WTC11 (cell line): ENCODE measurements at places on chromosomes 7 and 10.
A peak's percentile ranks its signal among the peaks of the same experiment; 100 is the strongest.

- no peak for DNase-seq
These were observed 153.7 kb downstream of the PLXNA4 start for GRCh38 chr7:132422502-132423111.

- no peak for DNase-seq
These were observed 93.8 kb upstream of the FAM13C start for GRCh38 chr10:59456199-59456598.

GRCh38 chr10:114526504-114527238, 122.4 kb upstream of the AFAP1L2 start:
- peak; percentile 83 for DNase-seq

DNA sequence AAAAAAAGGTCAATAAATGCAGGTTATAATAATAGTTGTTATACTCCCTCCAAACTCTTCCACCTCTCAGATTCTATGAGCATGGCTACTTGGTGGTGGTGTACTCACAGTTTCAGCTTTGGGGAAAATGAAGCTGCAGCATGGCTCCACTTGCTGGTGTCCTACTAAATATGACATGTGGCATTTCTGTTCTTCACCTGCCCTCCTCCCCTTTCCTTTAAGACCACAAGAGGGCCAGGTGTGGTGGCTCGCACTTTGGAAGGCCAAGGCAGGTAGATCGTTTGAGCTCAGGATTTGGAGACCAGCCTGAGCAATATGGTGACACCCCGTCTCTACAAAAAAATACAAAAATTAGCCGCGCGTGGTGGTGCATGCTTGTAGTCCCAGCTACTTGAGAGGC, 101.1 kb downstream of the SLC37A3 start:
- DNase-seq, result no peak

- no peak for DNase-seq
These were observed 31.6 kb downstream of the TRIM8 start for GRCh38 chr10:102675666-102676533.

GRCh38 chr10:17255512-17255911, 27.5 kb downstream of the VIM start:
- no peak for DNase-seq

DNA sequence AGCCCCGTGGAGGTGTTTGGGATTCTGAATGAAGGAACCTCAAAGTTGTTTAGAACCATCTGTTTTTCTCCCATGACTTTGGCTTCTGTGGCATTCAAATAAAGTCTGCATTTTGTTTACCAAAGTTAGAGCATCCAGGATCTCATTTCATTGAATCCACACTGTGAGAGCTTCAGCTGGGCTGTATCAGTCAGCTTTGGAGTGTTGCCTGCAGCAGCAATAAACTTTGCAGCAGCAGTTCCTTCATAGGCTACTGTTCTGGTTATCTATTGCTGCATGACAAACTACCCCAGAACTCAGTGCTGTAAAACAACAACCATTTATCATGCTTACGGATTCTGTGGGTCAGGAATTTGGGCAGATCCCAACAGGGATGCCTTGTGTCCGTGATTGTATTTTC, 1575.2 kb upstream of the LRRTM3 start:
- DNase-seq, result no peak

DNA sequence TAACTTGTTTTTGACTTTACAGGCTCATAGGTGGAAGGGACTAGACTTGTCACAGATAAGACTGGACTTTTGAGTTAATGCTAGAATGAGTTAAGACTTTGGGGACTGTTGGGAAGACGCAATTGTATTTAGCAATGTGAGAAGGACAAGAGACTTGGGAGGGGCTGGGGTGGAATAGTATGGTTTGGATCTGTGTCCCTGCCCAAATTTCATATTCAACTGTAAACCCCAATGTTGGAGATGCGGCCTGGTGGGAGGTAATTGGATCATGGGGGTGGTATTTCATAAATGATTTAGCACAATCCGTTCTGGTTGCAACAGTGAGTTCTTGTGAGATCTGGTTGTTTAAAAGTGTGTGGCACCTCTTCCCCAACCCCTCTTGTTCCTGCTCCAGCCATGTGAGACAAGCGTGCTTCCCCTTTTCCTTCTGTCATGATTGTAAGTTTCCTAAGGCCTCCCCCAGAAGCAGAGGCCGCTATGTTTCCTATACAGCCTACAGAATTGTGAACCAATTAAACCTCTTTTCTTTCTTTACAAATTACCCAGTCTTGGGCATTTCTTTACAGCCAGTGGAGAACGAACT, 22.6 kb downstream of the RNF216 start:
- no peak for DNase-seq

DNA sequence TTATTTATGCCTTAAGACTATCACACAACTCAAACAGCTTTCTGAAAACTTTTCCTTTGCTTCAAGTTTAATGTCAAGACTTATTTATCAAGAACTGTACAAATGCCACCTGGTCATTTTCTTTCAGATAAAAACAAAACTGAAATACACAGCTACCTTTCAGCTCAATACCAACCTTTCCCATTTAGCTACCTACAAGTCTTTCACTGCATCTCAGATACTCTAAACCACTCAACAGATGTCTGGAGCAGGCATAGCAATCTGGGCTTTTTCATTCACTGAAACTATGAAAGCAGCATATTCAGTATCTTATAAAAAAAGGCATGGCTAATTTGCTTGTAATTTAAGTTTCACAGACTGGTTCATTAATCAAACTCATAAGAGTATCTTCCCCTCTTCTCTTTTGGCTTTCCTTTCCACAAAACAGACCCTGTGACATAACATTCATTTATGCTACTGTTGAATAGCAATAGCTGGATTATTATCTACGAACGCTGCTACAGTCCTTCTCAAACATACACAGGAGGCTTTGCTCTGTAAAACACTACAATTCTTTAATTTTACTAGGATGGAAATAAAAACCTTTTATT, 8.2 kb downstream of the TRA2A start:
- no peak for DNase-seq
